ENCODE measurements at places on chromosomes 6 and 20.

DNA sequence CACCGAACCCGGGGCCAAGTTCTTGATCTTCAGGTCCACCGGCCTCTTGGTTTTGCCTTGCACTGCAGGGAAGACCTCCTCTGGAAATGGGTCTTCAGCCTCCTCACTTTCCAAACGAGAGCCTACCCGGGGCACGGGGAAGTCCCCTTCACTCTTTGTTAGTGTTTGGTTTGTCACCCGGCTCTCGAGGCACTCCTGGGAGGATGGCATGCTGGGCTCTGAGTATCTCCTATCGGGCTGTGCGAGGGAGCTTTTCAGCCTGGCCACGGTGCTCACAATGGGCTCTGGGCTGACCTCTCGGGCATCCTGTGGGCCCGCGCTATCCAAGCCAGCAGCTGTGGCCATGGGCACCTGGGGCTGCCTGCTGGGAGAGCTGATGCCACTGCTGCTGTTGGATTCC is 8.1 kb downstream of the TAGAP start:
- no peak for DNase-seq

GRCh38 chr6:119942078-119942752 is 592.7 kb upstream of the MAN1A1 start:
- no peak for DNase-seq

DNA sequence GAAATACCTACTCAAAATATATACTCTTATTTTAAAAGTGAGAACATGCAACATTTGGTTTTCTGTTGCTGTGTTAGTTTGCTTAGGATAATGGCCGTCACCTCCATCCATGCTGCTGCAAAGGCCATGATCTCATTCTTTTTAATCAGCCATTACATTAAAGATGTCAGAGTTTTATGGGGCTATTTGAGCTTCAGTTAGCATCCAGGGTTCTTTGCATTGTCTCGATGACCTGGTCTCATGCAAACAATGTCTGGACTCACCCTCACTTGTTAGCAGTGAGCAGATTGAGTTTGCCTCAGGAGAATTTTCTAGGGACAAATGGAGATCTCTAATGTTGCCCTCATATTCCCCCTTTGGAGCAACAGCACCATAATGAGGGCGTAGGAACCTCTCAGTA is 458.7 kb upstream of the AGPAT4 start:
- DNase-seq: no peak

DNA sequence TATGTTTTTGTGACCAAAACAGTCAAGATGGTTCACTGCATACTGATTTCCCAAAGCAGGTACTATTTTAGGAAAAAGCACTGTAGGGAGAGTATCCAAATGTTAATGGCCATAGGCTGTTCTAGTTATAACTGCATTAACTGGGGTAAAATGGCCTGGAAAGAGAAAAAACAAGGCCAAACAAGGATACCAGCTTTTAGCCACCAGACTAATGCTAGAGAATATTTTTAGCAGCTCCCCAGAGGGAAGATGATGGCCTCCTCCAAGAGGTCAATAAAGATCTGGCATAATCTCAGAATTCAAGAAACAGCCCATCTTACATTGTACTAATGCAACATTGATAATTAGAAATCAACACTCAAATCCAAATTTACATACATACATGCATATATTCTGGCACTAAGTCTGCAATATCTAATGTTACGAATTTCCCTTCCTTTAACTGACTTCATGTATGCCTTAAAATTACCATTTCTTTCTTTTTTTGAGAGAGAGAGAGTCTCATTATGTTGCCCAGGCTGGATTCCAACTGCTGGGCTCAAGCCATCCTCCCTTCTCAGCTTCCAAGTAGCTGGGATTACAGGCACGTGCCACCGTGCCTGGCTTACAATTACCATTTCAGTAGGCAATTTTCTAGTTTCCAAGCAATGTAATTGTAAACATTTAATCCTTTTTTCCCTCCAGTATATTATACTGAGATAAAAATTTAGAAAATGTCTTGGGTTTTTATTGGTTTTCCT is 9.3 kb downstream of the COX7A2 start:
- no peak for DNase-seq

- DNase-seq: no peak
These were observed 57.8 kb downstream of the PHACTR3 start for GRCh38 chr20:59662161-59662560.

DNA sequence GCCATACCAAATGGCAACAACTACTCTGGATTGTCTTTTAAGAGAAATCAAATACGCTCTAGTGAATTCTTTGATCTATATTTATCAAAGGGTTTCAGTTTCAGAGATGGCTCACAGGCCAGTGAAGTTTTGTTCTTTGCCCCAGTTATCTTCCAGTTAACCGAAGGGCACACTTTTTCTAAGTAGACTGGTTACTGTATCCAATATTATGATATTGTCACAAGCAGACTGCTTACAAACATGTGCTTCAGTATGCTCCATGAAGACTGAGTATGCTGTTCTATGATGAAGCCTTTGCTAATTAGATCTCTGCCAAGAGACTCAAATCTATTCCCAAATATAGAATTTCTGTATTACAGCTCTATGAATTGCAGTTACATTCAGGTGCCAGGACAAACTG is 181.1 kb downstream of the REV3L start:
- no peak for DNase-seq

DNA sequence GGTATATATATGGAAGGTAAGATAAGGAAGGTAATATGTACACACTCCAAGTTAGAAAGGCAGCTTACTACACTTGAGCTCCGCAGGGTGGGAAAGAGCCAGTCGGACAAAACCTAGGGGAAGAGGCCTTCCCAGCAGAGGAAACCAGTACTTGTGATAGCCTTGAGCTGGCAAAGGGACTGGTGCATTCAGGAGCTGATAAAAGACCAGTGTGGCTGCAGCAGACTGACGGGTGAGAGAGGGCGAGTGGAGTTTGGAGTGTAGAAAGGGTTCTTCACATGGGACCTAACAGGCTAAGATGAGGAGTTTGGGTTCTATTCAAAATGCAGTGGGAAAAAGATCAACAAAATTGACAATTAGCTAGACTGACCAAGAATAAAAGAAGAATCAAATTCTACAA is 49.3 kb upstream of the KIF13A start:
- no peak for DNase-seq

DNA sequence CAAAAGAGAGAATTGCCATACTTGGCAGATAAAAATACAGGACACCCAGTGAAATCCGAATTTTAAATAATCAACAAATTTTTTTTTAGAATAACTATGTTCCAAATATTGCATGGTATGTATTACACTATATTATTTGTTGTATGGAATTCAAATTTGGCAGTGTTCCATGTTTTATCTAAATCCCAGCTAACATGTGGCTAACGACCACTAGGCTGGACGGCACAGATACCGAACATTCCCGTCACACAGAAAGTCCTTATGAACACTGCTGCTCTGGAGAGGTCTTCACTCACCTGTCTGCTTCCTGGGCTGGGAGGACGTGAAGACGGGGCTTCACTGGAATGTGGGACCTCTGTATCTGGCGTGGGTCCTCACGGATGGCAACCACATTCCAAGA is 32.8 kb downstream of the SNX5 start:
- DNase-seq: no peak

DNA sequence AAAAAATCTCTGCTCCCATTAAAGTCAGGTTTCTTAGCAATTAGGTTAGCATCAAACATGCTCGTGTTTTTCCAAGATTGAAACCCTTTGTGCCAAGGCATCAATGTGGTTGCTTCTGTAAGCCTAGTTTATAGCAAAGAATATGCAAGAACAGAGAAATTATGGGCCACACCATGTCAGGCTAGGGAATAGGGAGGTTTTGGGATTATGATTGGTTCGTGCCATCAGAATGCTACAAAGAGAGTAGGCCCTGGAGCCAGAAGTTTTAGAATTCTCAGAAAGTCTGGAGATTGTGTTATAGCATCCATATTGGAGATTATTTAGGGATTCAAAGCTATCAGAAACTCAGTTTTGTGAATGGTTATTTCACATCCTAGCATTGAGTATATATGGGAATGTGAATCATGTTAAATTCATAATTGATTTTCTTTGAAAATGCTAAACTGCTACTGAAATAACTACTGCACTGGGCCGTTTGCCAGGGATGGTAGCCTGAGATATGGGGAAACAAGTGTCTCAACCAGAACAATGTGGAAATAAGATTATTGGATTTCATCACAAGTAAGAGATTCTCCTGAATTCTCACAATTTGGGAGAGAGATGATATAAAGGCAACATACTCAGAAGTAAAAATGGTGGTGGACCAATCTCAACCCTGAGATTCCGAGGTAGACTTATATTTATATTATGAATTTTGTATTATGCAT is 45.3 kb downstream of the ZNF292 start:
- DNase-seq: no peak

DNA sequence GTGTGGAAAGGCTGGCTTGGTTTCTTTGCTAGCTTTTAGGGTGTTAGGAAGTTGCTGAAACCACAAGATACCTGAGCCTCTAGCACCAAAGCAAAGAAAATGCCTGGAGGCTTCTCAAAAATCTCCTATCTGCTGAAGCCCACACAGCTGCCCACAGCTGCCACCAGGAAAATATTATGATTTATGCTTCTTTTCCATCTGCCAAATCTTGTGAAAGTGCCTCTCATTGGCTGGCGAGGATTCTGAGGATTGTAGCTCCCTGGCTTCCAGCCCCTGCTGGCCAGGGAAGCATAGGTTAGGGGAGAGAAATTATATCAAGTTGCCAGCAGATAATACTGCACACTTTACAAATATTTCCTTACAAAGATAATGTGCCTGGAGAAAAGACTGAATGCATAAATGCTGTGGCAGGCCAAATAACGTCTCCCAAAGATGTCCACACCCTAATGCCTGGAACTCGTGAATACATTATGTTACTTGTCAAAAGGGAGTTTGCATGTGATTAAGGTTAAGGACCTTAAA is 98.4 kb downstream of the MRPL14 start:
- no peak for DNase-seq

GRCh38 chr6:43491750-43492661 is 14.6 kb downstream of the TJAP1 start:
- DNase-seq: no peak

- DNase-seq: no peak
These were observed 85.6 kb downstream of the UBE3D start for GRCh38 chr6:82980086-82980485.

GRCh38 chr20:43525021-43525420 is 17.5 kb downstream of the L3MBTL1 start:
- no peak for DNase-seq

GRCh38 chr20:26209171-26209941 is 512.7 kb upstream of the ZNF337 start:
- no peak for DNase-seq

DNA sequence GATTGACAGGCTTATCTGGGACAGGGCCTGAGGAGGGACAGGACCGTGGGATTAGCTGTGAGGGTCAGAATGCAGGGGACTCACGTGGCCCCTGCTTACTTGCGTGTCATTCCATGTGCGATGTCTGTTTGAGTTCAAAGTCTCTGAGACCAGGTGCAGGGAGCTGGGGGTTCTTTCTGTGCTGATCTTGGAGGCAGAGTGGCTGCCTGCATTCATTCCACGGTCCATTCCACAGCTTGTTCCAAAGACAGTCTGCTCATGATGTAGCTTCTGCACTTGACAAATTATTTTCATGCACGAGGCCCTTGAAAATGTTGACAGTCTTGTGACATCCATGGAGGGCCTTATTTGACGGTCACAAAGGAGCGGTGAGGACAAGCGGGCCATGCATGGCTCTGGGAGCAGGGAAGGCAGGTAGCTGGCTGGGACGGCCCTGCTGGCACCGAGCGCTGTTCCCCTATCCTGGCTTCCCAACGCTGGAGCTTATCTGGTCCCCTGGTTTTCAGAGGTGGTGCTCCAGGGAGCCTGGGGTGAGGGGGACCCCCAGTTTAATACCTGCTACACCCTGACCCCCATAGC is 156.3 kb upstream of the RNF24 start:
- no peak for DNase-seq

DNA sequence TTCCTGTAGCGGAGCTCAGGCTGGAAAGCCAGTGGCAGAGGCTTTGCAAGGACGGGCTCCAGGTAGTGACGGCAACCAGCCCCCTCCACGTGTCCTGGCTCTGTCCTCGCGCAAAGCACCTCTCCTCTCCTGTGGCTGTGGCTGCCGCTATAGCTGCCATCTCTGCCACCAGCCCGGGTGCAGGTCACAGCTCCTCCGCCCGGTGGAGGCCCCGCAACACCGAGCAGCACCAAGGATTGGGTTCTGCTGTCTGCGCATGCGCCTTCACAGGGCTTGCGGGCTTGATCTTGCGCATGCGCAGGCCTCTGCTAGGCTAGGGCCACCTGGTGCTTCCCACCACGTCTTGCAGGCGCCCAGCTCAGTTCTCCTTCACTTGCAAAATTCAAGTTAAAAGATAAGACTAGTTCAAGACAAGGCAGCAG is 625.4 kb downstream of the QKI start:
- peak; percentile 4 for DNase-seq

DNA sequence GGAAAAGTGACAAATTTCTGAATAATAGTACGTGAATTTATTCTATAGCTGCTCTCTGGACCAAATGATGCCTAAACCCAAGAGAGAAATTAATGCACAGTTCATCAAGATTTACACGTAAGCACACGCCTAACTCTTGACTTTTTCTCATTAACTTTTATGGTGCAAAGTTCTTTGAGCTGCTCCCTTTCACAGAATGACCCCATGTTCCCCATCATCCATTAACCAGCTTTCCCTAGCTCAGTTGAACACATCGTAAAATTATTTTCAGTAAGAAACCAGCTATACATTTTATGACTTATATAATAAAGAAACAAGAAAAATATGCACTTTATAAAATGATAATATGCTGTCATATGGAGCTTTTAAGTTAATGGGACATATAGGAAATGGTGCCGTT is 54.3 kb downstream of the ID4 start:
- no peak for DNase-seq

GRCh38 chr6:157228426-157229131 is 94.7 kb downstream of the TMEM242 start:
- no peak for DNase-seq

GRCh38 chr6:104595311-104595820 is 264.4 kb downstream of the HACE1 start:
- DNase-seq: no peak

DNA sequence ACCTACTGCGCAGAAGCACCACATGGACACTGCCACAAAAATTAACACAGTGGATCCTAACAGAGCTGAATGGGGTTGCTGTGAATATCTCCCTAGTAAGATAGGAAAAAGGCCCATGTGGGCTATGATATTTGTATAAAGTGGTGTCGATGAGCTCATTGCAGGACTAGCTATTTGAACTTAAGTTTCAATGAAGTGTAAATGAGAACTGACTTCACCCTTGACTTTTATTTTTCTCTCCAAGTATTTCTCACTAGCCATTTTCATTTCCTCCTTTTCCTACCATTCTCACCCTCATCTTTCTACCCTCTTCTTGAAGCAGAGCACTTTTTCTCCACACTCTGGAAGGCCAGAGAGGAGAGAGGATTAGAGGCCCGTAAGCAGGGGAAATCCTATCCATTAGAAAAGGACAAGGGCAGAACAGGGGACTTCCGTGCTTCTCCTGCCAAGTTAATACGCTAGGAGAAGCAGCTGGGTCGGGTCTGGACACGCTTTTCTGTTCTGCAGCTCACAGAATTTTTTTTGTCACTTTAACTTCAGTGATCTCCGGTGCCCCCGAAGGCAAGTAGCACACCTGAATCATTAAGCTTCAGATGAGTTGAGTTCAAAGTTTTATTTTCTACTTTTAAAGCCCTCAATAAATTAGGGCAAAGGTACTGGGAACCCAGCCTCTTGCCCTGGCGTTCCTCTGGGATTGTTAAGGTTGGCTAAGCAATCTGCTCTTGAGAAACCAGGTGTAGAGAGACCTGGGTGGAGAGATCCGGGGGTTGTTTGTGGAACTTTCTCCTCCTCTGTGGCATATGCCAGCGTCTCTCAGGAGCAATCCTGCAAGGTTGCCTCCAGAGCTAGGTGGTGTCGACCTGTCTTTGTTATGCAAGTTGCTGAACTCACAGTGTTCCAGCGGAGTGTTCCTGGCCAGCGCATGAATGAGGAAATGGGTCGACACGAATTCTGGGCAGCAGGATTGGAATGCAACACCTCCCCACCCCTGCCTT is 56.2 kb upstream of the ARID1B start:
- no peak for DNase-seq

All from activated T-cell treated with anti-CD3 and anti-CD28 coated beads for 24 hours (primary cell).